ENCODE measurements at places on chromosomes 3 and 15.

DNA sequence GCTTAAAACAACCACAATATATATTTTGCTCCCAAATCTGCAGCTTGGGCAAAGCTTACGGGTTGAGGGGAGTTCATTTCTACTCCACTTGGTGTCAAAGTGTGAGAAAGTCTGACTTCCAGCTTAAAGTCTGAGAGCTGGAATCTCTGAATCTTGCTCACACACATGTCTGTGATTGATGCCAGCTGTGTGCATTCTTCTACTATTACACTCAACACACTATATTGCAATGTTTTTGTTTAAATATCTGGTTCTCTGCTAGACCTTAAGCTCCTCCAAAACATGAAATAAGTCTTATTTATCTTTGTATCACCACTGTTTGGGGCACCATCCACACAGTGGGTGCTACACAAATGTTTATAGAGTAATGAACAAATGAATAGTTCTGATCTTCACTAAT lies 36.7 kb upstream of the SECISBP2L start:
- no peak for DNase-seq

DNA sequence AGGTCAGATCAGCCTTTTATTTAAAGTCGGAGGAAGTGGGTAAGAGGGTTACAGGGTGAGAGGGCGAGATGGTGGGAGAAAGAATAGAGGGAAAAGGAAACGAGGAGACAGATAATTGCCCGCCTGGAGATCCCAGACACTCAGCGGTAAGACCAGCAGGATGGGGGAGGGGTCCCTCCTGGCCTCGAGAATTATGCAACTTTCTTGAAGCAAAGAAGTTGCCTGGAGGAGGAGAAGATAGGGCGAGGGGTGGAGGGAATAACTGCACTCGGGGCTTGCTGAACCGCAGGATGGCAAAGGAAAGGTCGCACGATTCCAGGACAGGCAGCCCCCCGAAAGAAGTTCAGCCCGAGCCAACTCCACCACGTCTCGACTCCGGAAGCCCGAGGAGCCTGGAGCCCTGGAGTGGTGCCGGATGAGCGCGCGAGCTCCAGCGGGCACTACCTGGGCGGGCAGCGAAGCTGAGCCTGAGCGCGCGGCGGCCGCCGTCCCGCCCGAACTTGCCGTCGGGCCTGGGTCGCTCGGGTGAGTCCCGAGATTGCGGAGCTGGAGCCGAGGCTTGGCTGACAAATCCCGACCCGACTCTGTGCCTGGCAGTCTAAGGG lies 402 bp downstream of the WWTR1 start:
- no peak for DNase-seq

GRCh38 chr3:99708207-99708745 lies 69.9 kb downstream of the COL8A1 start:
- DNase-seq = no peak

DNA sequence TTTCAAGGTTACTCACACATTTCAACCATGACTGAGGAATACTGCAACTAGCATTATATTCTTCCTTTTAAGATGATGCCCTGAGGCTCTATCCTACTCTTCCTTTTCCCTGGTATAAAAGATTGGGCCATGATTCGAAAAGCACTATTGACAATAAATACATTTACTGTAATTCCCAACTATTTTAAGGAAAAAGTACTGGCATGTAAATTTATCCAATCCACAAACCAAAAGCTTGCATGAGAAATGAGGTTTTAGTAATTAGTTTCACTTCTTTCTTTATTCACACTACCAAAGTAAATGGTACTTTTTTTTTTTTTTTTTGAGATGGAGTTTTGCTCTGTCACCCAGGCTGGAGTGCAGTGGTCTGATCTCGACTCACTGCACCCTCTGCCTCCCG lies 310.2 kb downstream of the LRRC3B start:
- DNase-seq = no peak

DNA sequence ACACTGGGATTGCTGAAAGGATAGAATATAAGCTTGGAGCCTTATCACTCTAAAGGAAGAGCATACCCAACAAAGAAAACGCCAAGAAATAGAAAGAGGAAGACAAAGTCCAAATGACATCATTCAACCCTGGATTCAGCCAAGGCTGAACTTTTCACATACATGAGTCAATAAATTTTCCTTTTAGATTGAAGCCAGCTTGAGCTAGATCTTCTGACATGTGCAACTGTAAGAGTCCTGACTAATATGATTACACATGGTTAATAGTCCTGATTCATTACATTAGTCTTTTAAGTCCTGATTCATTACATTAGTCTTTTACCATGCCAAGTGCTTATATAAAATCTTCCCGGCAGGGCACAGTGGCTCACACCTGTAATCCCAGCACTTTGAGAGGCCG lies 13.6 kb upstream of the DENND6A start:
- DNase-seq = no peak

- DNase-seq = no peak
These were observed 74.7 kb downstream of the WDR76 start for GRCh38 chr15:43901495-43901894.

GRCh38 chr3:62161371-62161770 lies 212.0 kb downstream of the FEZF2 start:
- DNase-seq = no peak

- no peak for DNase-seq
These were observed 7.6 kb upstream of the TMEM44 start for GRCh38 chr3:194640829-194641228.

GRCh38 chr3:27791956-27792355 lies 69.8 kb upstream of the EOMES start:
- DNase-seq = no peak

DNA sequence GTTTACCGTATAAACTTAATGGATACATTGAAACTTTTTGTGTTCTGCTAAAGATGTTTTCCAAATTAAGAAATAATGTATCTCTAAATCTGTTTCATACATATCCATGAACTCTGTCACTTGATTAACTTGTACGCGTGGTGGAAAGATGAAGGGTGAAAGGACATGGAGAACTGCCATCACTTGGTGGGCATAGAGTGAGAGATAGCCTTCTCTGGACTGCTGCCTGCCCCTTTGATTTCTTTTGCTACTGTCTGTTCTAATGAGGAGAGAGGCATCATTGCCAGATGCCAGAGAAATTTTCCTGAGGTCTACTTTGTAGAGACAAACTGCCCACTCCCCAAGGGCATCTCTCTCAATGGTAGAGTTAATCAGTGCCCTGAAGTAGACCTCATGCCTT lies 120.5 kb downstream of the SLMAP start:
- no peak for DNase-seq

GRCh38 chr3:132550579-132551305 lies 46.3 kb upstream of the ACKR4 start:
- DNase-seq = no peak

GRCh38 chr15:88586401-88587162 lies 34.6 kb upstream of the AEN start:
- DNase-seq = no peak

GRCh38 chr3:89098964-89099585 lies 8.3 kb upstream of the EPHA3 start:
- no peak for DNase-seq

All from coronary artery (tissue), 2 donors.